ENCODE measurements at places on chromosomes 1 and 21.

DNA sequence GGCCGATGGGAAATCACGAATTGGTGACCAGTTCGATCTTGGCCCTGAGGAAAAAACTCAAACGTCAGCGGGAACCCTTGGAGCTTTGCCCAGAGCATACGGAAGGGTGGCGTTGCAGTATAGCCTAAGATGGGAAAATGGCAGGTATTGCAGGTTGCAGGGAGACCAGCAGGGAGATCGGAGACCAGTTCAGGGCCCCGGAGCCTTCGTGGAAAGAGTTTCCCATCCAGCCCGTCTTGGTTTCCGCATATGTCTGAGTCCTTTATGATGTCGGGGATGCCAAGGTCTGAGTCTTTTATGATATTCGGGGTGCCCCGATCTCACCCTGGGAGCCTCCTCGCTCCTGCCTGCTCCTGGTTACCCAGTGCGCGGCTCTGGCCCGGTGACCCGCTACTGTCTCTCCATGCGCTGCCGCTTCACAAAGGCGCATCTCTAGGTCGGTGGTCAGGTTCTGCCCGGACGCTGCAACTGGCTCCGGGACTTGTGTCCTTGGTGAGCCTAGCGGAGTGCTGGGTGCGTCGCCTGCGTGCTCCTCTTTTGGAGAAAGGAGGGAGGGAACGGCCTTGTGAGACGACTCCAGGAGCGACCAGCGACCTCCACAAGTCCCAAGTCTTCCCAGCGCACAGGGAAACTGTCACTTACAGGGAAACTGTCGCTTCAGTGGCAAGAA lies 94.2 kb downstream of the PRKAB2 start:
- no peak for DNase-seq

DNA sequence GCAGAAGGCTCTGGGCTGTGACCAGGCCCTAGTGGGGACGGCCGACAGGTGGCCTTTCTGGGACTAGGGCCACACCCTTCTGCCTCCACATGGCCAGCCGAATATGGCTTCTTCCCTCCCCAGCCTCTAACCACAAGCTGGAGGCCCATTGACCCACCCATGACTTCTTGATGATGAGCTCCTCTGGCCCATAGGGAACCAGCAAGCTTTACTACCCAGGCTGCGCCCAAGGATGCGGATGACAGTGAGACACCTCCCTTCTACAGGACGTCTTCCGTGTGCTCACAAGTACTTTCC lies 41.0 kb downstream of the LDLRAD2 start:
- no peak for DNase-seq

- no peak for DNase-seq
Measured at GRCh38 chr1:118986555-118987467, 1.3 kb downstream of the TBX15 start.

DNA sequence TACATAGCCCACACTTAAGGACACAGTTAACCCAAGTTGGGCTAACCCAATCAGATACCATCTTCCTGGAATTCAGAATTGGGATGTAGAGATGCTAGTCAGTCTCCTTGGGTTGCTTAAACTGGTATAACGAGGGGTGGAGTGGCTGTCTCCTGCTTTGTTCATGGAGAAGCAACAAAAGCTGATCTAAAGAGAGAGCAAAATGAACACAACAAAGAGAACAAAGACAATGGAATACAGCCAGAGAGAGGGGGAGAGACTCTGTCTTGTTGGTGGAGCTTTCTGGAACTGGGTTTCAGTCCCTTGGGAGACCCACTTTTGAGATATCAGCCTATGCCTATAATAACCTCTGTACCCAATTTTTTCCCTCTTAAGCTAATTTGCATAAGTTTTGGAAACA lies 138.1 kb downstream of the ATG4C start:
- DNase-seq, result no peak

- no peak for DNase-seq
Measured at GRCh38 chr1:1602968-1603506, 3.1 kb upstream of the FNDC10 start.

GRCh38 chr1:70327306-70328076 lies 27.0 kb downstream of the ANKRD13C start:
- DNase-seq, result no peak

GRCh38 chr1:82057011-82057410 lies 256.3 kb downstream of the ADGRL2 start:
- DNase-seq, result no peak

GRCh38 chr1:145993618-145994390 lies 2.6 kb downstream of the TXNIP start:
- no peak for DNase-seq

DNA sequence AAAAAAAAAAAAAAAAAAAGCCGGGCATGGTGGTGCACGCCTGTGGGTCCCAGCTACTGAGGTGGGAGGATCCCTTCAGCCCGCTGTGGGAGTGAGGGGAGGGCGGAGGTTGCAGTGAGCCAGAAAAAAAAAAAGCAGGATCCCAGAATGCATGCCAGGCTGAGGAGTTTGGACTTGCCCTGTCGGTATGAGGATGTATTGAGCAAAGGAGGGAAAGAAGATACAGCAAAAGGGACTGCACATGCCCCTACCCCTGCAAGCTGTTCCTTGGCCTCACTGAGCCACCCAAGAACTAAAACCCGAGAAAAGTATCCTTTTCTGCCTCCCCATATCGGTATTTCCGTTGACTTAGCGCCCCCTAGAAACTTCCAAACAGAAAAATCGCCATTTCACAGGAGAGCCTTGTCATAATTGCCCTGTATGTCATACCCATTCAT lies 1.3 kb upstream of the GPATCH4 start:
- no peak for DNase-seq

GRCh38 chr1:158002631-158003405 lies 9.4 kb downstream of the KIRREL1 start:
- no peak for DNase-seq

- no peak for DNase-seq
Measured at GRCh38 chr1:53837646-53837923, 511 bp downstream of the NDC1 start.

DNA sequence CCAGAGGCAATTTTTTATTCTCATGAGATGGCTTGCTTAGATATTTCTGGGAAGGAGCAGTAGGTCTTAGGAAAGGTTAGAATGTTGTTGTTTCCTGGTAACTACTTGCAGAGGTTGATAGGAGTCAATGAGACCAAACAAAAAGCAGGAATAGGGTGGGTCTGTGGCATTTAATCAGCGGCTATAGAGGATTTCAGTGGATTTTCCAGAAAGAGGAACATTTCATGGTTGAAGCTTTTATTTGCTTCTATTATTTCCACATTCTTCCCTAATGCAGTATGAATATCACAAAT lies 111.3 kb upstream of the PALMD start:
- DNase-seq, result no peak
